ENCODE measurements at places on chromosomes 2 and 18. TPM values are rescaled to one million over a fixed set of nuclear protein-coding genes. Genes with fewer than 3 reads are reported as not detected.

GRCh38 chr2:111221701-111222100 lies 101.0 kb downstream of the BCL2L11 start:
- H3K4me1 ChIP-seq: peaks cover 23% of the 10 kb centered on the region
- peaks cover 7% of the 10 kb centered on the region for H3K36me3 ChIP-seq
- no peak for DNase-seq
- H3K27me3 ChIP-seq: peaks cover 7% of the 10 kb centered on the region
- H3K4me3 ChIP-seq: no peak overlapping the region

RABL2A gene
- total RNA-seq: 9.3 TPM

GRCh38 chr2:200050921-200051610 lies 95.7 kb downstream of the MAIP1 start:
- H3K36me3 ChIP-seq: peaks cover 15% of the 10 kb centered on the region
- H3K4me3 ChIP-seq: no peak overlapping the region
- H3K27me3 ChIP-seq: no peaks in the 10 kb centered on the region
- H3K4me1 ChIP-seq: peaks cover 13% of the 10 kb centered on the region

TBR1 gene
- total RNA-seq: not detected

- no peak overlapping the region for H3K4me3 ChIP-seq
- no peak overlapping the region for H3K27ac ChIP-seq
- no peaks in the 10 kb centered on the region for H3K36me3 ChIP-seq
- no peak for DNase-seq
These were observed 202.2 kb downstream of the CDH20 start for GRCh38 chr18:61535401-61535800.

DNA sequence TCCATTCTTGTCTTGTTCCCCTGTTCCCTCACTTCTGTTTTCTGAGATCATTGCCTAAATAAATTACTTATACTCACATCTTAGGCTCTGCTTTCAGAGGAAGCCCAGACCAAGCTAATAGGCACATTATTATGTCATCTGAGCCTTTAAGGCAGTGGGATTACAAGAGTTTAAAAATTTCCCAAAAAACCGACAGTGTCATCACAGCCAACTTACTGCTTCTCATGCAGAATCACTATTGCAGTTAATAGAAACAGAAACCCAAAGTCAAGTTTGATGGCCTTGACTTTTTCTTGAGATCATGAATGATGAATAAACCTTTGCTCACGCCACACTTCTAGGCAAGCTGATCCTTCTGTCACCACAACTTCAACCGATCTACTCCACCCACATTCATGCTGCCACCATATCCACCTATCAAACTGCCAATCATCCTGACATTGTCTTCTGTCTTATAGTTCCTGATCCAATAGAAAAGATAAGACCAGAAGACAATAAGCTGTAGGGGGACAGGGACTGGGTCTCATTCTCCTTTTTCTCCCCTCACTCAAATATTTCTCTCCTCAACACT lies 142.7 kb upstream of the CREB1 start:
- H3K4me1 ChIP-seq: peaks cover 7% of the 10 kb centered on the region
- no peaks in the 10 kb centered on the region for H3K27me3 ChIP-seq
- peaks cover 2% of the 10 kb centered on the region for H3K36me3 ChIP-seq

DNA sequence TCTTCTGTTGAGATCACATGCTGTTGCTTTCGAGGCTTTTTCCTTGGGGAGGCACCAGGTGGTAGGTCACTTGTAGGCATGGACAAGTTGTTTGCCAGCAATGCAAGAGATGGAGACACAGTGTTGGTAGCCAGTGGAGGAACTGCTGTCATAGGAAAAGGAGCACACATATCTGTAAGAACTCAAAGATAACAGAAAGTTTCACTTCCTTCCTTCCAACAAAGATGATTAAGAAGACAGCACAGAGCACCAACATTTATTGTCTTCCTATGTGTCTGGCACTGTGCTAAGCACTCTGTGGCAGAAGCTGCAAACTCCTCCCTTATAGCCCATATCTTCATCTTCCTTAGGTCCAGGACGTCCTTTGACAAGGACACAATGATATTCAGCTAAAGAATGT lies 64.5 kb upstream of the AMMECR1L start:
- H3K4me3 ChIP-seq: no peak overlapping the region
- no peak for DNase-seq
- no peaks in the 10 kb centered on the region for H3K4me1 ChIP-seq
- H3K36me3 ChIP-seq: peaks cover 51% of the 10 kb centered on the region
- no peak overlapping the region for H3K27ac ChIP-seq
- H3K27me3 ChIP-seq: no peaks in the 10 kb centered on the region

LCT gene
- not detected for total RNA-seq

C2orf72 gene
- total RNA-seq: 1.3 TPM

DNA sequence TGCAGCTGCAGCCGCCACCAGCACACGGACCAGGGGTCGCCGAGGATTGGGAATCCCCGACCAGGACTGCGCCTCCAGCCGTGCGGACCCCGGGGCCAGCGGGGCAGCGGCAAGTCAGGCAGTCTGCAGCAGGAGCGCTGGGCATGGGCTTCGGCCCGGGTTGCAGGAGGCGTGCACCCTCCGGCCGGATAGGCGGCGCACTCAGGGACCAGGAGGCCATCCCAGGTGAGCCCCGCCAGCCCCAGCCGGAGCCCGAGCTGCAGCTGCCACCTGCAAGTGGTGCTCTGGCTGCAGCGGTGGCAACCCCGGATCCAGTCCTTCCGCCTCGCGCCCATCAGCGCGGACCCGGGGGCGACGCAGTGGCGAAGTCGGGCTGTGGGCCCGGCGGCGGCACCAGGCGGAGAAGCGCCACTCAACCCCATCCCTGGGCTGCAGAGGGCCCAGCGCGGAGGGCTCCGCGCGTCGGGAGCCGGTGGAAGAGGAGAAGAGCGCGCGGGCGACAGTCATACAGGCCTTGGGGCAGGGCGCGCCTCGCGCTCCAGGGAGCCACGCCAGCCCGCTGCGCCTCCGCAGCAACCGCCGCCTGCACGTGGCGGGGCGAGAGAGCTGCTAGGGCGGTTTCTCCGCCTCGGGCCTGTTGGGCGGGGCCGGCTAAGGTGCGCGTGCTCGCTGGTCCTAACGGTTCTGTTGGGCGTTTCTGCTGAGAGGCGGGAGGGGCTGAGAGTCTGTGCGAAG lies 73.8 kb downstream of the RPIA start:
- H3K27ac ChIP-seq: no peak overlapping the region
- H3K36me3 ChIP-seq: no peaks in the 10 kb centered on the region
- peak overlapping the region; percentile 76 for H3K4me3 ChIP-seq
- peaks cover 4% of the 10 kb centered on the region for H3K4me1 ChIP-seq
- DNase-seq: peak; percentile 71

- no peaks in the 10 kb centered on the region for H3K27me3 ChIP-seq
- no peak overlapping the region for H3K4me3 ChIP-seq
- no peak overlapping the region for H3K27ac ChIP-seq
- no peaks in the 10 kb centered on the region for H3K36me3 ChIP-seq
- no peaks in the 10 kb centered on the region for H3K4me1 ChIP-seq
These were observed 279.6 kb downstream of the CYRIA start for GRCh38 chr2:16386031-16386430.

- no peaks in the 10 kb centered on the region for H3K27me3 ChIP-seq
- H3K4me1 ChIP-seq: 0 out of 2 replicates have a peak, but pooled peaks cover 3% of the 10 kb centered on the region
- no peak overlapping the region for H3K4me3 ChIP-seq
- peak overlapping the region; percentile 19 for H3K27ac ChIP-seq
These were observed 17.8 kb upstream of the GPR75 start for GRCh38 chr2:53877556-53877955.

DNA sequence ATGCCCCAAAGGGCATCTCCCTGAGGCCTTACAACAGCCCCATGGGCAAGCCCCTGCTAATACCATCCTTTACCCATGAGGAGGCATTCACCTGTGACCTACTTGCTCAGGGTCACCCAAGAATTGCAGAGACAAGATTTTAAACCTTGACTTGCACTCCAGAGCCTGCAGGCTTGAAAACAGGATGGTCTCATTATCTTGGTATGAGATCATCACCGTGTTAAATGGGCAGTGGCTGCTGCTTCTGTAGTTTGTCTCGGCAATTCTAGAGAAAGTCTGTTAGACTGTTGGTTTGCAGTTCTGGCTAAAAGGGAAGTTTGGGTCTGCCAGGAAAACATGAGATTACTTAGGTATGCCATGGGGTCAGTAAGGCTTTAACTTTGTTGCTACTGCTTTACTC lies 698.9 kb downstream of the GALR1 start:
- no peak for DNase-seq
- H3K4me3 ChIP-seq: no peak overlapping the region
- H3K27ac ChIP-seq: no peak overlapping the region
- no peaks in the 10 kb centered on the region for H3K4me1 ChIP-seq
- H3K36me3 ChIP-seq: peaks cover 28% of the 10 kb centered on the region

GRCh38 chr18:75586130-75586889 lies 158.8 kb upstream of the SMIM21 start:
- H3K4me3 ChIP-seq: no peak overlapping the region
- H3K36me3 ChIP-seq: peaks cover 9% of the 10 kb centered on the region
- no peak overlapping the region for H3K27ac ChIP-seq
- H3K4me1 ChIP-seq: peaks cover 23% of the 10 kb centered on the region
- no peaks in the 10 kb centered on the region for H3K27me3 ChIP-seq

GRCh38 chr2:135052997-135053474 lies 944 bp downstream of the RAB3GAP1 start:
- no peak for DNase-seq
- H3K4me3 ChIP-seq: peak overlapping the region; percentile 95
- peaks cover 15% of the 10 kb centered on the region for H3K4me1 ChIP-seq
- no peaks in the 10 kb centered on the region for H3K27me3 ChIP-seq

GRCh38 chr18:45241271-45241670 lies 374.0 kb upstream of the SLC14A2 start:
- no peaks in the 10 kb centered on the region for H3K27me3 ChIP-seq
- no peak for DNase-seq
- no peak overlapping the region for H3K27ac ChIP-seq
- no peak overlapping the region for H3K4me3 ChIP-seq
- peaks cover 17% of the 10 kb centered on the region for H3K4me1 ChIP-seq

FAM237A gene
- not detected for total RNA-seq

- H3K27ac ChIP-seq: no peak overlapping the region
- DNase-seq: no peak
- no peaks in the 10 kb centered on the region for H3K4me1 ChIP-seq
- 0 out of 2 replicates have a peak, but pooled peaks cover 2% of the 10 kb centered on the region for H3K36me3 ChIP-seq
These were observed 80.3 kb downstream of the GYPC start for GRCh38 chr2:126736133-126736874.

PLEKHH2 gene
- 5.8 TPM for total RNA-seq

GRCh38 chr2:164681009-164681408 lies 59.7 kb upstream of the GRB14 start:
- no peak overlapping the region for H3K4me3 ChIP-seq
- no peaks in the 10 kb centered on the region for H3K36me3 ChIP-seq
- no peaks in the 10 kb centered on the region for H3K4me1 ChIP-seq
- no peak overlapping the region for H3K27ac ChIP-seq
- DNase-seq: no peak

CLK1 gene
- total RNA-seq: 25.7 TPM

DNA sequence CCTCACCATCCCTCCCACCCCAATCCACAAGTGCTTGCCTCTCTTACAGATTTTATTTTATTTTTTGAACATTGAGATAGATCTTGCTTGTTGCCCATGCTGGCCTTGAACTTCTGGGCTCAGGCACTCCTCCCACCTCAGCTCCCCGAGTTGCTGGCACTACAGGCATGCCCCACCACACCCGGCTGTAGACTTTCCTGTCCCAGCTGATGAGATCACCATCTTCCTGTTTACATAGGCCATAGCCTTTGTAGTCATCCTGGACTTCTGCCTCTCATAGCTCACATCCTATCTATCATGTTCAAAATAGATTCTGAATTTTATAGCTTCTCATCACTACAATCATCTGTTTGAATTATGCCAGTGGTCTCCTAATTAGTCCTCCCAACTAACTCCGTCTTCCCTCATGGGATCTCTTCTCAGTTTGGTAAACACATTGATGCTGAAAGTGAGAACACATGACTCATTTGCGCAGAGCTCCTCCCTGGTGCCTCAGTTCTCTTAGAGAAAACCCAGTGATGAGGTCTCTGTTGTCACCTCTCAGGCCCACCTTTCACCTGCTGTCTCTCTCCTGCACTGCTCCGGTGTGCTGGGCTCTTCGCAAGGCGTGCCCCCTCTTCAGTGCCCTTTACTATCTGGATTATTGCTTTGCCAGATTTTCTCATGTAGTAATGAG lies 243.0 kb downstream of the ZNF407 start:
- H3K27ac ChIP-seq: no peak overlapping the region
- no peaks in the 10 kb centered on the region for H3K27me3 ChIP-seq
- H3K4me1 ChIP-seq: peaks cover 21% of the 10 kb centered on the region
- DNase-seq: no peak
- H3K4me3 ChIP-seq: no peak overlapping the region

CCL20 gene
- total RNA-seq: not detected

CABLES1 gene
- 15.4 TPM for total RNA-seq

ACTG2 gene
- total RNA-seq: 2.7 TPM

CD28 gene
- total RNA-seq: 0.11 TPM
